Smooth muscle cell of the umbilical artery (primary cell): ENCODE measurements at places on chromosomes 5 and 9. TPM values are rescaled to one million over a fixed set of nuclear protein-coding genes. Genes with fewer than 3 reads are reported as not detected.

The PCDHGC5 gene
- total RNA-seq = 2.4 and 10.2 TPM in 2 replicates

The PCDHGB3 gene
- total RNA-seq = 6.5 and 6.8 TPM in 2 replicates

The SPATA6L gene
- total RNA-seq = 0.18 and 1.5 TPM in 2 replicates

The CYLC2 gene
- not detected in 2 replicates for total RNA-seq

The SEMA6A gene
- 0.05 TPM in 1 of 2 replicates, not detected in the other for total RNA-seq

The TXNDC8 gene
- total RNA-seq = not detected in 2 replicates

The ELP1 gene
- 52.6 and 73.2 TPM in 2 replicates for total RNA-seq

The IGIP gene
- 16.2 and 18.7 TPM in 2 replicates for total RNA-seq

The RNF145 gene
- total RNA-seq = 53.2 and 61.6 TPM in 2 replicates

The SEMA4D gene
- total RNA-seq = 0.14 and 0.30 TPM in 2 replicates

The JADE2 gene
- total RNA-seq = 14.3 and 20.4 TPM in 2 replicates

The RUSC2 gene
- 22.6 and 44.1 TPM in 2 replicates for total RNA-seq

The SLC46A2 gene
- total RNA-seq = not detected in 2 replicates

The TUT7 gene
- 43.7 and 51.8 TPM in 2 replicates for total RNA-seq

The RLN2 gene
- total RNA-seq = not detected in 2 replicates

The FOXD4L6 gene
- total RNA-seq = 0.30 and 0.37 TPM in 2 replicates

The DYNC2I2 gene
- total RNA-seq = 25.2 and 32.6 TPM in 2 replicates

The OGN gene
- 0.59 TPM in 1 of 2 replicates, not detected in the other for total RNA-seq

The NPDC1 gene
- total RNA-seq = 27.3 and 49.4 TPM in 2 replicates

The RNF14 gene
- total RNA-seq = 82.8 and 103 TPM in 2 replicates

The TBC1D13 gene
- total RNA-seq = 10.1 and 12.5 TPM in 2 replicates

The CDH10 gene
- 2.4 and 2.7 TPM in 2 replicates for total RNA-seq

The SCGB3A1 gene
- total RNA-seq = not detected in 2 replicates

The SCAI gene
- 14.3 and 18.6 TPM in 2 replicates for total RNA-seq

The PCDHB11 gene
- total RNA-seq = 0.05 and 0.30 TPM in 2 replicates

The PCA3 gene
- total RNA-seq = not detected in 2 replicates

The IL6ST gene
- total RNA-seq = 481 and 790 TPM in 2 replicates

The SLC6A19 gene
- total RNA-seq = not detected in 2 replicates

The SH3TC2 gene
- total RNA-seq = 1.2 TPM in 2 replicates

The TAF1L gene
- not detected in 2 replicates for total RNA-seq

The ZNF883 gene
- 1.2 and 3.2 TPM in 2 replicates for total RNA-seq

The NTNG2 gene
- total RNA-seq = 4.2 TPM in 2 replicates

The ARL14EPL gene
- total RNA-seq = not detected in 2 replicates

The ORM2 gene
- total RNA-seq = not detected in 2 replicates
